Psoas muscle (tissue), 8 donors: ENCODE measurements at places on chromosomes 13 and 19.

DNA sequence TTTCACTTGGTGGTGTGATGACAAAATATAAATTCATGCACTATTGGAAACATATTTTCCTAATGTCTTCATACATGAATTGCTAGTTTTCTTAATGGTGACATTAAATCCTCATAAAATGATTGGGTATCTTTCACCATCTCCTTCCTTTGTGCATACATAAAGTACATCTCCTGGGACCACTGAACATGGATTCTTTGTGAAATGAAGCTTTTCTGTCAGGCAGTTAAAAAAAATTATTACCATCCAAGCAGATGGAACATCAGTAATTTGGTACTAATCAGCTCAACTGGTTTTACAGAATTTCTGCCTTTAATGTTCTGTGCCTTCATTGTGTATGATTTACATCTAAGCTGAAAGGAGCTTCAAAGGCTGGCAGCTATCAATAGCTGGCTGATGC, 891.7 kb upstream of the SLC10A2 start:
- DNase-seq, result no peak

GRCh38 chr13:36026531-36026930, 104.7 kb downstream of the DCLK1 start:
- no peak for DNase-seq

DNA sequence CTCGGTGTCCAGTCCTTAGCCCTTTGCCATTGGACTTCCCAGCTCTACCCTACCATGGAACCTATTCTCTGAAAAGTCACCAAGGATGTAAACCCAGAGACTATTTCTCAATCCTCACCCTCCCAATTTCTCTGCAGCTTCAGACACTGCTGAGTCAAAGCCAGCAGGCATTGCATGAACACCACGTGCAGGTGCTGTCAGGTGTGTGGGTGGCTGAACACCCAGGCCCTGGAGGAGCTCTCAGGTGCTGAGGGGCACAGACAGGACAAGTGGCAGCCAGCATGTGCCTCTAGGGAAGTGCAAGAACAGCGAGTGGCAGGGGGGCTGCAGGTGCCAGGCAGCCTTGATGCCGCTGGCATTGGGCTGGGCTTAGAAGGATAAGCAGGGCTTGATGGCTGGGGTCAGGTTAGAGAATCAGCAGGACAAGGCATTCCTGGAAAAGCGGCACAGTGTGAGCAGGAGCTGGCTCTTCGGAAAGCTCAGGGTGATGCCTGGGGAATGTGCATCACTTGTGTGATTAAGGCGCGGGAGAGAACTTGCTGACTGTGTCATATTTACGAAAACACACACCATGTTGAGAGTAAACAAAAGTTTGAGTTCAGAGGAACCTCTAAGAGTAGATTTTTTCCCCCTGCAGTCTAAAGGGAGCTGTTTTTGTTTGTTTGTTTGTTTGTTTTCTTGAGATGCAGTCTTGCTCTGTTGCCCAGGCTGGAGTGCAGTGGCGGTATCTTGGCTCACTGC, 83.8 kb downstream of the LNX2 start:
- no peak for DNase-seq

DNA sequence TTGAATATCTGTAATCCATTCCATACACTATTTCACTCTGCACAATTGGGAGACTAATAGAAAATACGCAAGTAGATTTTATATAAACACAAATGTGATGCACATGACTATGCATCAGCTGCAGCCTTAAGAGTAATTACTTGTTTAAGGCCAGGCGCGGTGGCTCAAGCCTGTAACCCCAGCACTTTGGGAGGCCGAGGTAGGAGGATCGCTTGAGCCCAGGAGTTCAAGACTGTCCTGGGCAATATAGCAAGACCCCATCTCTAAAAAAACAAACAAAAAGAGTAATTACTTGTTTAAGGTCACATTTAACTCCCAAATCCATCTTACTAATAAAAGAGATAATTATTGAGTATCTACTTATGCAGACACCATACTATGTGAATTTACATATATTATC, 18.0 kb downstream of the IPO5 start:
- no peak for DNase-seq

DNA sequence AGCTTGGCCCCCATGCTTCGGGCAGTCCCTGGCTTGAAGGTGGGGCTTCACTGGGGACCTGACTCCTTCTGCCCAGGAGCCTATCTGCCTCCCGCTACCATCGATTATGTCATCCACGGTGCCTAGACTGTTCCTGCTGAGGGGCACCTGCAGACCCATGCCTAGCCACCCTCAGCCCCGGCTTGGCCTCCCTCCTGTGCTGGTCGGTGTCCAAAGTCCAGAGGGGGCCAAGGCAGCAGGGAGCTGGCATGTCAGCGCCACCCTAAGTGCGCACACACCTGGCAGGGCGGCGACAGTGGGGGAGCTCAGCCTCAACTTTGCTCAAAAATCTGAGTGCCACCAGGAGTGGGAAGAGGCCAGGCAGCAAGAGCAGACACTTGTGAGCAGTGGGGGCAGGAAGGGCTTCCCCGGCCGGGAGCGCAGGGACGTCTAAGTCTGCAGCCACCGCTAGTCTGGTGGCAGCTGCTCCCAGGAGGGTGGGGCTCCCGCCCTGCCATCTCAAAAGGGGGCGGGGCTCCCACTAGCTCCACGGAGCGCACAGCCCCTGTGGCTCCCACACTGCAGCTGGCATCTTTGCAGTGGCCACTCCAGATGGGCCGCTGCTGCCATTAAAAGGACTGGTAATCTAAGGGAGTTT, 13.5 kb upstream of the URAD start:
- no peak for DNase-seq

GRCh38 chr13:77415253-77416071, 88.6 kb upstream of the MYCBP2 start:
- no peak for DNase-seq
